ENCODE measurements at places on chromosomes 4 and X.

GRCh38 chr4:82718162-82718940 is 80.2 kb downstream of the SCD5 start:
- no peak for DNase-seq

- DNase-seq = no peak
Measured at GRCh38 chr4:140851804-140852203, 95.6 kb upstream of the TBC1D9 start.

DNA sequence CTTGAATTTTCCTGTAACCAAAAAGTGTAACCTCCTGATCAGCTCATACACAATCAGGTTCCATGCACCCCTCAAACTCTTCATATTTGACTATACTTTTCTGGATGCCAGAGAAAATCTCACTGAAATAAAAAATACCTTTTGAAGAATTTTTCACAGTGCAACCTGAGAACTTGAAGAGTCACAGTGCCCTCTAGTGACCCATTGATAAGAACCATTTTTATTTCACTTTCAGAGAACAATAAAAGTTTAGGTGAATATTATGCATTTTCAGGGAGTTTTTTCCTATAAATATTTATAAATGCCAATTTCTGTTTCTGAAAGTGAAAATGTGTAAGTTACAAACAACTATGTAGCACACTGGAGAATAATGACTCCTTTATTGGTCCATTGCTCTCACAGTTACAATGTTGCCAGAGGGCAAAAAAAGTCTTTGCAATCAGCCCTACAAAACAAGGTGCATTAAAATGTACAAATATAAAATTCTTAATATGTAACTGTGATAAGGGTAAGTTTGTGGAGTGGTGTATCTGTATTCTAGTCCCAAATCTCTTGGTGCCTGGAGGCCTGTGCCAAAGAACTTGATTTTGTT is 153.6 kb upstream of the INTU start:
- DNase-seq = no peak

DNA sequence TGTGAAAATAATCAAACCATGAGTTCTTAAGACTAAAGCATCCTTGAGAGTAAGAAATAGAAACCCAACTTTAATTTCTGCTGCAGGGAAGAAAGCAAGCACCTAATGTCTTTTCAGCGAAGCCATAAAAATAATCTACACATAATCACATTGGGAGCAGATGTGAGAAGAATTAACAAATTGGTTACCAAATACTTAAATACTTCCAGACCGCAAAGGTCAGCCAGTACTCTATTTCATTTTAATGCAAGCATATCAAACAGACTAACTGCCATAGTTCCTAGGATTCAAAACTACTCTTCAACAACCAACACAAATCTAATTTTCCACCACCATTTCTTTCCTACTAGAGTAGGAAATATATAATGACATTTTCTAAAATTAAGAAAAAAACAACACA is 144.8 kb upstream of the SLIT2 start:
- DNase-seq = no peak

DNA sequence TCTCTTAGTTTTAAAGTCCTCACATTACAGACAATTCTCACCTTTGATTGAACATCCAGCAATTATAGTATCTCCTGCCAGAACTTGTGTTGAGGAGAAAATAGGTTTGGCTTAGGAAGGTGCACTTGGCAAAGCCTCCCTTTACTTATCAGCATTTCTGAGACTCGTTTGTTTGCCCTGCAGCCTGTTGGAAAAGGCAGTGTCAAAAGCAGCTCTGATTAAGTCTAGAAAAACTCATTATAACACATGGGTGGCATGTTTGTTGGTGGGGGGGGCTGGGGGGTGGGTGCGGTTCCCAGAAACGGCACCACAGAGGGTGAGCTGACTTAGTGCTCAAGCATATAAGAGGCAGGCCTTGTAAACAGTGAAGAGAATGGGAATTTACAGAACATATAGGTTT is 21.7 kb upstream of the PUDP start:
- DNase-seq = no peak

- no peak for DNase-seq
Measured at GRCh38 chr4:77225022-77225421, 68.0 kb downstream of the CCNG2 start.

DNA sequence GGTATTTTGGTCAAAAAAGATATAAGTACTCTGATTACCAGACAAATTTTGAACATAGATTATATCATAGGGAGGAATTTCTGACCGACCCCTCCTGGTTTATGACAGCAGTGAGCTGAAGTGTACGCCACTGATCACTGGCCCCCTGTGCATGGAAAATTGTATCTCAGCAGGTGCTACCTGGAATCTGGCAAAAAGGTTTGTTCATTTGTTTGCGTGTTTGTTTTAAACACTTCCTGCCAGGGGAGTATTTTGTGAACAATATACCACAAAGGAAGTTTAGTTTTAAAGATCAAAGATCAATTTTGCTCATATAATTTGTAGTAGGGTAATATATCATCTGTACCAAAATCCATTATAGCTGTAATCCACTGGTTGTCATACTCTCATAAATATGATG is 219.7 kb upstream of the TENM3 start:
- DNase-seq = no peak

DNA sequence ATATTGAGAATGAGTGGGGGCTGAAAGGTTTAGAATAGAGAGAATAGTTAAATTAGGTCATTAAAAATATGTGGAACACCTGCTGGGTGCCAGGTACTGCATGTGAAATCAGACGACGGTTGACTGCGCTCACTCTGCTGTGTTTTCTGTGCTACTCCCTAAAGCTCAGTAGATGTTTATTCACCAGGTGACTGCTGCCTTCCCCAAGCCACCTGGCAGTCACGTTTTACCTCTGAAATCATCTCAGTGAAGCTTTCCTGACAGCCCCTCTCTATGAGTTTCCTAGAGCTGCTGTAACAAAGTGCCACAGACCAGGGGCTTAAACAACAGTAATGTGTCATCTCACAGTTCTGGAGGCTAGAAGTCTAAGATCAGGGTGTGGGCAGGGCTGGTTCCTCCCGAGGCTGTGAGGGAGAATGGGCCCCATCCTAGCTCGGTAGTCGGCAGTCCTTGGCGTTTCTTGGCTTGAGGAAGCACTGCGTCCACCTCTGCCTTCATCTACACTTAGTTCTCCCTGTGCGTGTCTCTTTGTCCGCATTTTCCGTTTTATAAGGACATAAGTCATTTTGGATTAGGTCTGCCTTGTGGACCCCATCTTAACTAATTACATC is 25.3 kb downstream of the ADD1 start:
- DNase-seq = no peak

Measured in GM18507 (cell line).